ENCODE measurements at places on chromosomes 4 and X.

DNA sequence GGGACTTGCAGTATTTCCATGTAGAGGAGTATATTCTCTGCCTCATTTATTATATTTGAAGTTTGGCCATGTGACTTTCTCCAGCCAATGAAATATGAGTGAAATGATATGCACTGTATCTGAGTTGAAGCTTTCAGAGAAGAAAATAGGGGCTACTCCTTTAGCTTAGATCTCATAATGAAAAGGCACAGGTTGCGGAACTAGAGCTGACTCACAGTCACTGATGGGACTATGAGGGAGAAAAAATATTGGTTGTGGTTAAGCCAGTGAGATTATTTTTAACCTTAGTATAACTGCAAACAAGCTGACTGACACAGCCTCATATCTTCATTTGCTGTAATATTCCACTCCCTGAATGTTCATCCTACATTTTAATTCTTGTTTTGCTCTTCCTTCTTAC, 1104.3 kb downstream of the RPA4 start:
- DNase-seq = no peak

- DNase-seq = peak; percentile 34
Measured at GRCh38 chrX:76428243-76429130, 977 bp downstream of the MAGEE1 start.

- no peak for DNase-seq
Measured at GRCh38 chr4:37908488-37909331, 17.8 kb downstream of the TBC1D1 start.

GRCh38 chr4:98686043-98686707, 27.8 kb upstream of the TSPAN5 start:
- no peak for DNase-seq

DNA sequence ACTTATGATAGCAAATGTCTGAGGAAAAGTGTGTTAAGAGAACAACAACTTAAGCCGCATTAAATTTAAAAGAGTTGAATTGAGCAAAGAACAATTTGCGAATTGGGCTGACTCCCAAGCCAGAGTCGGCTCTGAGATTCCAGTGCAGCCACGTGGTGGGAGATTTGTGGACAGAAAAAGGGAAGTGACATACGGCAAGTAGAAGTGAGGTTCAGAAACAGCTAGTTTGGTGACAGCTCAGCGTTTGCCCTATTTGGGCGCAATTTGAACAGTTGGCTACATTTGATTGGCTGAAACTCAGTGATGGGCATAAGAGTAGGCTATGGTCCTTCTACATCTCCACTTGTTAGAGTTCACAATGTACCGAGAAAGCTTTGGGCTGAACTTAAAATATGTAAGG, 124.0 kb downstream of the PRKX start:
- DNase-seq = no peak

- DNase-seq = no peak
Measured at GRCh38 chrX:64206556-64207162, 1.2 kb upstream of the AMER1 start.

GRCh38 chr4:1133033-1133432, 19.7 kb upstream of the RNF212 start:
- DNase-seq = no peak

- no peak for DNase-seq
Measured at GRCh38 chrX:135393051-135393450, 28.7 kb upstream of the SMIM10L2A start.

- DNase-seq = no peak
Measured at GRCh38 chr4:172514011-172514410, 654.6 kb upstream of the GALNT7 start.

DNA sequence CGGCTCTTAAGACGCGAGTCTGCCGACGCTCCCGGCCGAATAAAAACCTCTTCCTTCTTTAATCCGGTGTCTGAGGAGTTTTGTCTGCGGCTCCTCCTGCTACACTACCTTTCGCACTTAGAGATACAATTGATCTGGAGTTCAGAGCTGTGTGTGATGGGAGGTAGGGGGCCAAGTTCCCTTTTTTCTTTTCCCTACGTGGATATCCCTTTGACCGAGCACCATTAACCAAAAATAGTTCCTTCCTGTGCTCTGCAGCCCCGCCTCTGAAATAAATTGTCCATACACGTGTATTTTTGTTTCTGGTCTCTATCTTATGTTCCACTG, 555 bp upstream of the PGM2 start:
- no peak for DNase-seq

GRCh38 chr4:138592796-138593195, 350.6 kb upstream of the SLC7A11 start:
- no peak for DNase-seq

- DNase-seq = no peak
Measured at GRCh38 chr4:102757681-102758080, 3.1 kb downstream of the MANBA start.

GRCh38 chr4:173508386-173509035, 21.5 kb downstream of the HAND2 start:
- DNase-seq = no peak

- DNase-seq = no peak
Measured at GRCh38 chr4:182893047-182893446, 24.1 kb downstream of the DCTD start.

DNA sequence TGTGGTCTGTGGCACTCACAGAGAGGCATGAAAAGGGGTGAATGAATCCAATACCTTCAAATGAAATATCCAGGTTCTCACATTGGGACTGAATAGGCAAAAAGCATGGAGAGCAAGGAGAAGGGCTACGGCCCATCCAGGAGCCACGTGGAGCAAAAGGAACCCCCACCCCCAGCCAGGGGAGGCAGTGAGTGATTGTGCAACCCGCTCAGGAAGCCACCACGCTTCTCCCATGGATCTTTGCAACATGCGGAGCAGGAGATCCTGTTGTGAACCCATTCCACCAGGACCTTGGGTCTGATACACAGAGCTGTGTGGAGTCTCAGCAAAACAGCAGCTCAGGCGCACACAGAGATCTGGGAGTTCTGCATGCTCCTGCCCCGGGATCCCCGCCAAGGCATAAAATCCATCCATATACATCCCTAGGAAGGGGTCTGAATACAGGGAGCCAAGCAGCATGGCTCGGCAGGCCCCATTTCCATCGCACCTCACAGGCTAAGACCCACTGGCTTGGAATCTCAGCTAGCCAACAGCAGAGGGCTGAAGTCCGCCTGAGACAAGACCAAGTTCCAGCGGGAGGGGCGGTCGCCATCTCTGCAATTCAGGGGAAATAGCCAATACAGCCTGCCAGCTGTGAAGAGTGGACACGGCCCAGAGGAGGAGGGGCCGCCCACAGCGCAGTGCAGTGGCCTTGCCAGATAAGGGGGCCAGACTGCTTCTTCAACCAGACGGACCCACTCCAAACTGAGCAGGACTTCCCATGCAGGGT, 80.2 kb downstream of the FGF16 start:
- no peak for DNase-seq

- no peak for DNase-seq
Measured at GRCh38 chrX:2609431-2610238, 81.5 kb upstream of the CD99 start.

DNA sequence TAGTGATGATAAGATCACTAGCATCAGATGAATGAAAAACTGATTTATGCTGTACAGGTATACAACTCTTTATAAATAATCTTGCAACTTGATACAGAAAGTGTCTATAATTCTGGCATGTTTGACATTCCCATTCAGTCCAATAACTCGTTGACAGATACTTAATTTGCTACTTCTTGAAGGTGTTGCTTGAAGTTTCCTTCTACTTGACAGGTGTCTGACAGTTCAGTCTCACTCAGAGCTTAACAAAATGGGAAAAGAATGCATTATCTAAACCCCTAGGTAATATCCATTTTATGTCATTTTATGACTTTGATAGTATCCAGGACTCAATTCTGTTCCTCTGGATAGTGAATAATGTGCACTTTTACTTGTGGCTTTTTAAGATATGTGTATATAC, 508.9 kb downstream of the GRID2 start:
- no peak for DNase-seq

DNA sequence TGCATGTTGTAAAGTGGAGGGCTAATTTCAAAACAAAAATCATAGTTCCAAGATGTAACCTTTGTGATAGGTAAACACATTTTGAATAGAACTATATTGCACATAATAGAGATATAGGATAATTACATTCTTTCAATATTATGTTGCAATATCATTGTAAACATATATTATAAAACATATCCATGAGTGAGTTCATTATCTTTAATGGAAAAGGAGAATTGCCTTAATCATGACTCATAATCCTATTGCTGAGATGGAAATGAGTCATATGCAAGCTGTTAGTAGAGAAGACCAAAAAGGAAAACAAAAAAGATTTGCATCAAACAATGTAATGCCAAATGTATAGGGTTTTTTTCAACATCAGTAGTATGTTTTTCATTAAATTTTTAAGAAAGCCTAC, 73.7 kb upstream of the WDR44 start:
- DNase-seq = no peak

DNA sequence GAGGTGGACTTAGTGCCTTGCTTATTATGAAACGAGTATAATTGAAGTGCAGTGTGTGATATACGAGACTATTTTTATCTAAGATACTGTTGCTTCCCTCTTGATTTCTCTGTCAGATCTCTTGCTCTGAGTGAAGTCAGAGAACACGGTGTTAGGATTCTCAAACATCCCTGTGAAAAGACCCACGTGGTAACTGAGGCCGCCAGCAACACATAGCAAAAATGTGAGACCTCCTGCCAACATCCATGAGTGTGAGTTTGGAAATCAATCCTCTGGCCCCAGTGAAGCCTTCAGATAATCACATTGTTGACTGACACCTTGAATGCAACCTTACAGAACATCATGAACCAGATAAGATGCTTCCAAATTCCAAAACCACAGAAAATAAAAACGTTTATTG, 954.4 kb downstream of the FAT4 start:
- DNase-seq = no peak

GRCh38 chrX:123899701-123900100, 39.8 kb downstream of the XIAP start:
- no peak for DNase-seq

GRCh38 chr4:185654965-185655554, 119.8 kb upstream of the PDLIM3 start:
- no peak for DNase-seq

GRCh38 chr4:189504220-189504619, 436.5 kb upstream of the FRG1 start:
- DNase-seq = no peak

DNA sequence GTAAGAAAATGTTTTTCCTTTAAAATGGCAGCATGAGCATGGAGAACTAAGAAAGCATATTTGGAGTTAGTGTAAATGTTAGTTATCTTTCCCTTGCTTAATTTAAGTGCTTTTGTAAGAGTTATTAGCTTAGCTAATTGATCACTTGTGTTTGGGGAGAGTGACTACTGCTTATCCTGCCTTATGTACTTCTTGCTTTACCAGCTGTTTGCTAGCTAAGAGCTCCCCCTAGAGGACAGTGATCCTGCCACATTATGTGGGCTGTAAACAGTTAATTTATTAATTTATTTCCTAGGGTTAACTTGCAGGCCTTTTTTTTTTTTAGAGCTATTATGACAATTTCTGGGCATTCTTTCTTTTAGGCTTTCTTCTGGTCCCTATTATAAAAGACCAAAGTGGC, 435.8 kb downstream of the MAGEB5 start:
- DNase-seq = no peak

- DNase-seq = no peak
Measured at GRCh38 chr4:62161446-62161845, 961.3 kb downstream of the ADGRL3 start.

- DNase-seq = no peak
Measured at GRCh38 chr4:85515701-85516100, 40.8 kb downstream of the ARHGAP24 start.

DNA sequence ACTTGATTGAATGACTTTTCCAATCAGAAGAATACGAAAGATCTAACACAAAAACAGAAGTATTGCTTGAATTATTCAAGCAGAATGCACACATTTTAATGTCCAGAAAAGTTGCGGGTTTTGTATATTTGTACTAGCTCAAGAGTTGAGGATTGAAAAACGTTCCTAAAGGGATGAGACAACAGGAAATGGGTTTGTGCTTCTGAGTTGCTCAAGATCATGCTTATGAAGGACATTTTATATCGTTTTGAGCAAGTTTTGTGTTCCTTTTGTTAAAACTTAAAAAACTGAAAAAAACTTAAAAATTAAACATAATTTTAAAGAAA, 353 bp upstream of the SMIM10 start:
- DNase-seq = no peak

DNA sequence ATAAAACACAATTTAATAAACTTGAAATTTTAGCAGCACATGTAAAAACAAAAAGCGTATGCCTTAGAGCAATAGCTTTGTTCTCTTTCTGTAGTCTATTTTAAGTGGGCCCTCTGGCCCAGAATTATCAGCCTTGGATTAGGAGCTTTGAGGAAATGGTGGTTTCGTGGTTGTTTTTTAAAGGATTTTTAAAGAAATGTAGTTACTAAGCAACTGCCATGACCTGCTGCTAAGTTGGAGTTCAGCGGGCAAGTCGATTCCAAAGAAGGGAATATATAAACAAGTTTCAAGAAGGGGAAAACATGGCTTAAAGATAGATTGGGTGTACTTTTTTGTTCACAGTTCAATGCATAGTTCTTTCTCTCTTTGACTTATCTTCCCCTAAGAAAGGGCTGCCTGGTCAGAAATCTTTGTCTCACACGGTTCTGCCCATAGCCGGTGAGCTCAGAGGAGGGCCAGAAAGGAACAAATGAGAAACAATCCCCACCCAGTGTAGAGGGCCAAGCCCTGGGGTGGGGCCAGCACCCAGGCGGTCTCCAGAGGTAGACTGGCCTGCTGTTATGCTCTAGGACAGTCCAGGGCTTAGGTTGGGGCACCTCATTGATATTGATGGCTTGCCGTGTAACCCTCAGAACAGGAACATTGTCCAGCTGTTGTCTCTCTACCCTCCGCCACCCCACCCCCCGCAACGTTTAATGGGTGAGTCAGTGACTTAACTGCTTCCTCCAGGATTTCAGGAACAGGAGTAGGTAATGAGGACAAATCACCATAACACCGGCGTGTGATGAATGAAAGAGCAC, 32.5 kb downstream of the DLG3 start:
- DNase-seq = no peak

- DNase-seq = no peak
Measured at GRCh38 chr4:53315300-53315699, 50.6 kb downstream of the SCFD2 start.

DNA sequence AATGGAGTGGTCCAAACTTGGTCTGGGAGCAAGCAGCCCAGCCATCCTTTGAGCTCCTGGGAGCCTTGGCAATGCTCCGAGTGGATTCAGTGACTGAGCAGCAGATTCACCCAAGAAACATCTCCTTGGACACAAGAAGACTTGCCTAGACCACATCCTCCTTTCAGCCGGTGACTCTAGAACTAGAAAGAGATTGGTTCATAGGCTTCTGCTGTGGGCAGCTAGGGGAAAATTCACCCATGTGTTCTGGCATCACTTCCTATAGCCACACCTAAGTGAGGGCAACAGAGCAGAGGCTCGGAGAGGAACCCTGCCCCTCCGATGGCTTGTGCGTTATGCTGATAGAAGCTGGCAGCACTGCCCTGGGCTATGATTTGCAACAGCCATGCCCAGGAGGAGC, 16.0 kb downstream of the ZNF275 start:
- DNase-seq = no peak

DNA sequence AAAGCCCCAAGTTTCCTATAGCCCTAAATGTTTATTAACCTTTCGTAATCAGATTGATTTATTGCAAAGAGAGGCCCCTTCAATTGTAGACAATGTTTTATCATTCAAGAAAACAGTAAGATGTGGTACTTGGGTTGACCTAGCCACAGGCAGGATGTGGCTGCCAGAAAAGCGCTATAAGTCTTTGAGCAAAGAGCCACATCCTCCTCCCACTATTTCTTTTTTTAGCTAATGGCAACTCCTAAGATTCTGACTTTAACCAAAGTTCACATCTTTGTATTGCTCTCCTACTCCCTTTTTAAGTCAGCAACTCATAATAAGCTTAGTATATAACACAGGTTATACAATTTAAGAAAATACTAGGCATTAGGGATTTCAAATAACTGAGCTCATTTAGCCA, 70.7 kb upstream of the PPP3CA start:
- peak; percentile 33 for DNase-seq
